ENCODE measurements at places on chromosomes 6 and 20.
A peak's percentile ranks its signal among the peaks of the same experiment; 100 is the strongest.

- DNase-seq: no peak
Observed at GRCh38 chr6:114342086-114342825, 567 bp downstream of the HS3ST5 start.

DNA sequence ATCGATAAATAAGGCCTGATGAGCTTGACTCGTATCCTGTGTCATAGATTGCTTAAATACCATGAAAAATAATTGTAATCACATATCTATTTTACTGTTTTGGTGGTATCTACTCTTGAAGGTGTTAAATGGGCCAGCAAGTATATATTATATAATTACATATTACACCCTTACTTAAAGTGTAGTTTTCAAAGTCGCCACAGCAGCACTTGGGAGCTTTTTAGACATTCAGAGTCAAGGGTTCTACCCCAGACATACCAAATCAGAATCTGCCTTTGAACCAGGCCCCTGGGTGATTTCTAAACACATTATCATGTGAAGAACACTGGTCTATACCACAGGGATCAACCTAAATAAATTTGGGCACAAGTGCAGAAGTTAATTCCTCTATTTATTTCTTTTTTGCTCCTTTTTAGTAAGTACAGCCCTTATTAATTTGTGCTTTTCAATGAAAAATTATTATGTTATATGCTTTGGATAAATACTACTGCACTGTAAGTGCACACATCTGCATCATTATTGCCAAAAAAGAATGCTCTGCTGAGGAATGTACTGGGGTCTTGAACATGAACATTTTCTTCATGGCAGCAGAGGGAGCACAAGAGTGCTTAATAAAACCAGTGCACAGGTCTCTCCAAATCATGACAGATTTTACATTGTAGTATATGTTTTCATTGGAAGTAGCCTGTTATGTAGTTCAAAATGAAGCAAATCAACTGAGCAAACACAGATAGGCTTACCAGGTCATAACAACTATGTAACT lies 3.1 kb upstream of the ATXN1 start:
- DNase-seq: no peak

GRCh38 chr6:5905431-5906339 lies 101.0 kb downstream of the NRN1 start:
- DNase-seq: no peak

DNA sequence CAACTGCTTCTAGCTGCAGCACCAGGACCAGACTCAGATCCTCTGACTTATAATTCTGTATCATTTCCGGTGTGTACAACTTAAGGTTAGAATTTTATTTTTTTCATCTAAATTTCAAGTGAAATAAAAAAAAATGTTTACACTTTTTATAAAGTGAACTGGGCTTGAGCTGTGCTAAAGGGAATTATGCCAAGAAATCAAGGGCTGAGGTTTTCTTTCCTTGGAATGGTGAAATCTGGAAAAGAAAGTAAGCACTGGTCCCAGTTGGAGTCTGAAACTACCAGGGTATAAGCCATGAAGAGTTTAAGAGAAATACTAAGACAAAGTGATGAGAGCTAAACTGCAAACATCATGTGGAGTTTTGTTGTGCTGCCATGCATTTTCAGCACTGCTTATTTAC lies 21.7 kb upstream of the FYN start:
- no peak for DNase-seq

DNA sequence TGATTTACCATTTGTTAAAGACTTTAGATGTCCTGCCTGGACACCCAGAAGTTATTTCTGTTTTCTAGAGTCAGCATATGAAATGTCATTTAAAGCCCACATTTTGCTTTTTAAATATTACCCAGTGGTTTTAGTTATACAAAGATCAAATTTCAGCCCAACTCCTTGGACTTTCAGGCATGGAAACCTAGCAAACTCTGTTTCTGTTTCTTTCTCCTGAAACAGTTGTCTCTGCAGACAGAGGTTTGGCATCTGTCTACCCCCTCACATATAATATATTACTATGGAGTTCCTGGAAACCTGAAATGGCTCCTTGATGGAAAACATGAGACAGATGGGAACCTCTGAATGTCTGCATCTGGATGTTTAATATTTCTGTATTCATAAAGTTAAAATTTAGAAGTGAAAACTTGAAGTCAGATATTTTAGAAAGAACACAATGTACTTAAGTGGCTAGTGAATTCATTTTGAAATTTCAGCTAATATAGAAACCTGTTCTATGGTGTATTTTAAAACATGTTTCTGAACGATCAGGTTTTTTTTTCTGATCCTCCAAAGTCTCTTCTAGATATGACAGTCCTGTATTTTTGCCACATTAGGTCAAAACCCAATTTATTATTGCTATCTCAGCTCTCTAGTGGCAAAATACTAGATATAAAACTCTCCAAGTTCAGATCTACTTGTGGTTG lies 743.3 kb downstream of the CD109 start:
- no peak for DNase-seq

- no peak for DNase-seq
Observed at GRCh38 chr6:54288474-54288873, 19.8 kb upstream of the TINAG start.

- DNase-seq: no peak
Observed at GRCh38 chr6:137097057-137097456, 52.3 kb upstream of the IL20RA start.

DNA sequence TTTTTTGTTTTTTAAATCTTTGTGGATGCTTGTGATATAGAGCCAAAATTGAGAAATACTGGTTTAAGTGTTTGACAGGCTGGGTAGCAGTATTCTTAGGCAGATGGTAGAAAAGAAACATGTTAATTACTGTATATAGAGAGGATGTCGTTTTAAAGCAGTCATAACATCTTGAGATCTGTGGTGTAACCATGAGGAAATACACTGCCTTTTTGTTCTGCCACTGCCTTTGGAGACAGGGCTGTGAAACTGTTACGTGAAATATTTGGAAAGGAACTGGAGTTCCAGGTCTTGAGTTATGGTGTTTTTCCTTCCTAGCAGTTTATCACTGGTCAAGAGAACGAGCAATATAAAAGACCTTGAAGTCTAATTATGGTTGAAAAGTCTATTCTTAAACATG lies 19.5 kb downstream of the STXBP5 start:
- DNase-seq: no peak

DNA sequence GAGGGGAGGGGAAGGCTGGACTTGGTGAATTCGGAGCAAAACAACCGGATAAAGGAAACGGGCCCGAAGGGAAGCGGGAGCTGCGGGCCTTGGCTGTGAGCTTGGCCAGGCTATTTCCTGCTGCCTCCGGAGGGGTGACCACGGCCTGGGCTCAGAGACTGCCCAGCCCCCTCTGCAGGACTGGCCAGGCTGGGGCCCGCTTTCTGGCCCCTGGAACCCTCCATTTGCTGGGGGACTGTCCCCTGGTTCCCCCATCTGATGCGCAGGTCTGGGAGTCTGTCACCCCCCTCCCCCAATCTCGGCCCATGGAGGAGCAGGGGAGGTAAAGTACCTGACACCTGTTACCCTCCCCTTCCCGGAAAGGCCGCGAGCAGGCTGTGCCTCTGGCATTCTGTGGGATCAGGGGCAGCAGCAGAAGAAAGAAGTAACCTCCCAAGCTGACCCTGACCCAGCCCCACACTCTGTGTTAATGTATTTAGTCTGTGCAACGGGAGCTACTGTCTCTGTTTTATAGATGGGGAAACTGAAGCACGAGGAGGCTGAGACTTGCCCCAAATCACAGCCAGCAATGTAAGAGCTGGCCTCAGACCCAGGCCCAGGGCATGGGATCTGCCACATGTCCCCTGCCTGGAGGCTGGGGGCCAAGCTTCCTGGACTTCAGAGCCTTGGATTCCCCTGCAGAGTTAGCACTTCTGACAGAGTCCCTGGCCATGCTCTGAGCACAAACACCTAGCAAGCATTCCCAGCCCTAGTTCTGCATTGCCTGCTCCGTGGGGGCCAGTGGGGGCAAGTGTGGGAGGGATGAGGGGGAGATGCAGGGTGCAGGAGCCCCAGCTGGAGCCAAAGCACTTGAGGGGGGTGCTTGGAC lies 3.5 kb downstream of the C20orf204 start:
- DNase-seq: no peak

DNA sequence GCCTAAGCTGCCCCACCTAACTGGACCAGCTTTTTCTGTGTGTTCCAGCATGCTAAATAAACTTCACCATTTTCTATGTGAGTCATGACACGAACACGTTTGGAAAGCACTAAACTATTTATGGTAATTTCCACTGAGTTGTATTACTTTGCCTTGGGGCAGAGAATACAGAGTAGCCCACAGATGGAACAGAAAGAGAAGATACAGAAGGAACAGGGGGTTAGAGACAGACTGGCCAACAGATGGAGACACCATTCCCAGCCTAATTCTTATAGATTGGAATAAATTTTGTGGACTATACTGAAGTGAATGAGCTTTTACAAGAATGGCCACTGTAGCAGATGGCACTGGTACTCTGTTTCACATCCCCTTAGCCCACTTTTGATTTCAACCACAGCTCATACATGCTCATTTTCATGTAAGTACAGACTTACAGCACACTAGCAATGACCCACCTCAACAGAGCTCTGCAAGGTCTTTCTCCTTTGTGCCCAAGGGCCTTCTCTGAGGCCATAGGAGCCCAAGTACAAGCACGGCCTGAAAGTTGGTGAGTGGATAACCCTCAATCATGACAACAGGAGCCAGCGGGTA lies 13.1 kb upstream of the NT5DC1 start:
- DNase-seq: no peak

DNA sequence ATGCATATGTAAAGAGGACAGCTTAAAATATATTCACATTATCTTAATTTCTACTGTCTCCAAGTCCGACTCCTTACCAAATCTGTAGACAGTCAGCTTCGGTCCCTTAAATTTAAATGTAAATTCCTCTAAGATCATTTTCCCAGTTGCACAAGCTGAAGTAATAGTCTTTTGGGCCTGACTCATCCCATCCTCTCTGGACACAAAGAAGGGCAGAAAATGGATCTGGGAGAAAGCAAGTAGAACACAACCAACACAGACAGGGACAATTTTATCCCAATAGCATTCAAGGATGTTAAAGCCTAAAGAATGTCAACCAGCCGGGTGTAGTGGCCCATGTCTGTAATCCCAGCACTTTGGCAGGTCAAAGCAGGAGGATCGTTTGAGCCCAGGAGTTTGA lies 228.3 kb downstream of the ARHGAP18 start:
- no peak for DNase-seq

DNA sequence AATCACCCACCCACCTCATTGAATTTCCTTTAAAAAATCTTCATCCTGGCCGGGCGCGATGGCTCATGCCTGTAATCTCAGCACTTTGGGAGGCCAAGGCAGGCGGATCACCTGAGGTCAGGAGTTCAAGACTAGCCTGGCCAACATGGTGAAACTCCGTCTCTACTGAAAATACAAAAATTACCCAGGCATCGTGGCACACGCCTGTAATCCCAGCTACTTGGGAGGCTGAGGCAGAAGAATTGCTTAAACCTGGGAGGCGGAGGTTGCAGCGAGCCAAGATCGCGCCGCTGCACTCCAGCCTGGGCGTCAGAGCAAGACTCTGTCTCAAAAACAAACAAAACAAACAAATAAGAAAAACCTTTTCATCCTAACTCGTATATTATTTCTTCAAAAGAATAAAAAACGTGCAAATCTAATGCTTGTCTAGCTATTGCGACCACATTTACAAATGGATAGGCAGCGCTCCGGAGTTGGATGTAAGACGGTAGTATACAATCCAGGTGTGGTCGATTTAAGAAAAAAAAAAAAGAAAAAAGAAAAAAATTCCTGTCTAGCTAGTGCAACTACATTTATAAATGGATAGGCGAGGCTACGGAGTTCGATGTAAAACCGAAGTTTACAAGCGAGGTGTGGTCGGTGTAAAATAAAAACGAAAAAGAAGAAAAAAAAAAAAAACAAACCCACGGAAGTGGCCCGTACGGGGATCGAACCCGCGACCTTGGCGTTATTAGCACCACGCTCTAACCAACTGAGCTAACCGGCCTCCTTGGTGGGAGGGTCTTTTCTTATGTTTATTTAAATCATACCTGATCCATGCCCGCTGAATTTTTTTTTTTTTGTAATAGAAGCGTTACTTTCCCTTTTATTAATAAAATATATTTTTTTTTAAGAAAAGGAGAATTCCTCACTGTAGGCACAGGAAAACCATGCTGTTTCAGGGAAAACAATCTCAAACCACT lies 70.7 kb upstream of the PRSS16 start:
- peak; percentile 71 for DNase-seq
